ENCODE measurements at places on chromosomes 5 and 9.

- no peak for DNase-seq
These were observed 35.9 kb upstream of the ARSB start for GRCh38 chr5:79020861-79021561.

- no peak for DNase-seq
These were observed 75.2 kb upstream of the MPDZ start for GRCh38 chr9:13354733-13355132.

DNA sequence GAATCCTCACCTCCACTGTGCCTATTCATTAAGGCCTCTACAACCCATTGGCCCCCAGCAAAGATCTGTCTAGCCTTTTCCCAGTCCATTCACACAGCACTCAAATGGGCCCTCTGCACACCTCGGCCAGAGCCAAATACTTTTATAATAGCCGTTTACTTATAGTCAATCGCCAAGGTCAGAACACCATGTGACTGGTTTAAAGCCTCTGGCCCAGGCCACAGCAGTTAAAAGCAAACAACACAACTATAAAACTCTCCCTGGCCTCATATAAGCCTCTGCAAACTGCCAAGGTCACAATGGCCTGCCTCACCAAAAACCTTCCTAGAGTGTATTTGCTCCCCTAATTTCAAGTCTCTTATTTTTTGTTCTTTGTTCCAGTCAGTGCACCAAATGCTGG is 562.6 kb downstream of the CAAP1 start:
- DNase-seq, result no peak

GRCh38 chr9:137975527-137975913 is 97.9 kb downstream of the CACNA1B start:
- DNase-seq, result no peak

DNA sequence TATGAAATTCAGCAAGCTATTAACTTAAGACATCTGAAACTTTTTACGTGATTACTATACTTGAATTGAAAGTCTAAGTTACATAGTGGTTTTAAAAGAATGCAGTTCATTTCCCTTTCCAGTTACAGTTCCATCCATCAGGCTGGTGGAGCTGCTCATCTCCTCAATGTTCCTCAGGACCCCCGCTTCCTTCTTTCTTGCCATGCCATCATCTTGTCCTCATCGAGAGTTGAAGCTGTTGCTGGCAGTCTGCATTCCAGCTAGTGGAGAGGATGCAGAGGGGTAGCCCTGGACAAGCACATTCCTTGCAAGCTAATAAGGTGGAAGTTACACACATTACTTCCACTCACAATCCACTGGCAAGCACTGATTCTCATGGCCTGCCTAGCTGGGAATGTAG is 8.8 kb upstream of the RNF183 start:
- no peak for DNase-seq

- no peak for DNase-seq
These were observed 1202.4 kb upstream of the SEMA6A start for GRCh38 chr5:117776977-117777376.

DNA sequence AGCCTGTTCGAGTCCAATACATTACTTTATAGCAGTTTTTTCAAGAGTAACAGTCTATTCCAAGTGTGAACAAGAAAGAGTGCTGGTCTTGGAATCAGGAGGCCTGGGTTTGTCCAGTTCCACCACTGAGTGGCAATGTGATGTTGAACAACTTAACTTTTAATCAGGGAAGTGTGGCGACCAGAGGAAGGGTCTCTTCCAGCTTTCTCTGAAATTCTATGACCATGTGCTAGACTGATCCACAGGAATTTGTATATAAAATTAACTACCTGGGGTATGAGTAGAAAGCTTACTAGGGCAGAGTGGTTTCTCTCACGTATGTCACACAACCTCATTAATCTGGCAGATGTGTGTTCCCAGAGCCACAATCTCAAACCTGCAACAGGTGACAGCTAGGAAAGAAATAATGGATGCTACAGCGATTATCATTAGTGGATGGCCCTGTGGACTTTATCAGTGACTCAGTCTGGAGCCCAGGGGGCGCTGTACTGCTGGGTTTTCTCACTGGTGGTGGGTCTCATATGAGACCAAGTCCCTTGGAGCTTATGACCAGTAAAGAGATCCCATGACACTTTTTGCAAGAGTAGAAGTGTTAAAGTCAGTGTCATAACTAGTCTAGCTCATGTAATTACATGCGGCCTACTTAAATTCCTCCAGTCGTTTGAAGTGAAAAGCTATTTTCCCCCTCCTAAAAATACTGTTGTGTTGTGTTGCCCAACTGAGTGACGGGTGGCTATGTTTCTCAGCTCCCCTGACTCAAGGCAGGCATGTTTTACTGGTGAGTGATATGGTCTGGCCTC is 116.5 kb downstream of the GDNF start:
- DNase-seq, result no peak

GRCh38 chr5:125411744-125412560 is 665.5 kb upstream of the ZNF608 start:
- no peak for DNase-seq

- DNase-seq, result no peak
These were observed 1.0 kb upstream of the EFNA5 start for GRCh38 chr5:107671742-107672210.

- no peak for DNase-seq
These were observed 235.4 kb upstream of the RIOK2 start for GRCh38 chr5:97418462-97418861.

GRCh38 chr5:172436078-172436878 is 18.0 kb downstream of the SH3PXD2B start:
- no peak for DNase-seq

- DNase-seq, result no peak
These were observed 13.1 kb downstream of the MSANTD3 start for GRCh38 chr9:100440071-100440470.

GRCh38 chr9:113222482-113222841 is 1.1 kb downstream of the SLC31A1 start:
- DNase-seq, result no peak

GRCh38 chr9:105697871-105698270 is 3.5 kb downstream of the TMEM38B start:
- no peak for DNase-seq

GRCh38 chr9:100098046-100098886 is 534 bp downstream of the ERP44 start:
- no peak for DNase-seq

- no peak for DNase-seq
These were observed 238.6 kb downstream of the ENC1 start for GRCh38 chr5:74401946-74402320.

GRCh38 chr5:28450997-28451396 is 1412.6 kb upstream of the CDH9 start:
- DNase-seq, result no peak

- DNase-seq, result no peak
These were observed 97.1 kb downstream of the DTWD2 start for GRCh38 chr5:118891252-118891651.

GRCh38 chr5:171782332-171782966 is 3.2 kb upstream of the SMIM23 start:
- DNase-seq, result no peak

DNA sequence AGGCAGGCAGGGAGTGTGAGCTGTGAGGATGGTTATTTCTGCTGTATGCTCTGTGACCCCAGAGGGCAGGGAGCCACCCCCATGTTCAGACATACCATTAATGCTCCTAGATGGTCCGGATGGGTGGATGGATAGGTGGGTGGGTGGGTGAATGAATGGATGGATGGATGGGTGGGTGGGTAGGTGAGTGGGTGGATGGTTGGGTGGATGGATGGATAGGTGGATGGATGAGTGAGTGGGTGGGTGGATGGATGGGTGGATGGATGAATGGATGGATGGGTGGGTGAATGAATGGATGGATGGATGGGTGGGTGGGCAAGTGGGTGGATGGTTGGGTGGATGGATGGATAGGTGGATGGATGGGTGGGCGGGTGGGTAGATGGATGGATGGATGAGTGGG is 63.4 kb upstream of the BARHL1 start:
- no peak for DNase-seq

GRCh38 chr5:90248640-90249039 is 160.9 kb downstream of the CETN3 start:
- DNase-seq, result no peak

DNA sequence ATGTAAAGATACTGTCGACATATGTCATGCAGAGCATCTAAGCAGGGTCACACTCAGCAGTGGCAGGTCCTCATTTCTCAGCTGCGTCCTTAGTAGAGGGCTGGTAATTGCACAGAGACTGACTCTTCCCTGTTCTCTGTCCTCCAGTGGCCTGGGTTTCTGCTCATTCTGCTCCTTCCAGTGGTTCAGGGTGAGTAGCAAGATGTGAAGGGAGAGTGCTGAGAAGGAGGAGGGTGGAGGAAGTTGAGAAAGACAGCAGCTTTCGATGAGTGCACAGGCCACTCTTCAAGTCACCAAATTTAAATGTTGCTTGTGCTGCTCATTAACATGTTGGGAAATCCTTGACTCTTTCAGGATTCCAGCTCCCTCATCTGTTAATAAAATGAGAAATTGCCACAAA is 203.9 kb downstream of the FBXL7 start:
- no peak for DNase-seq

DNA sequence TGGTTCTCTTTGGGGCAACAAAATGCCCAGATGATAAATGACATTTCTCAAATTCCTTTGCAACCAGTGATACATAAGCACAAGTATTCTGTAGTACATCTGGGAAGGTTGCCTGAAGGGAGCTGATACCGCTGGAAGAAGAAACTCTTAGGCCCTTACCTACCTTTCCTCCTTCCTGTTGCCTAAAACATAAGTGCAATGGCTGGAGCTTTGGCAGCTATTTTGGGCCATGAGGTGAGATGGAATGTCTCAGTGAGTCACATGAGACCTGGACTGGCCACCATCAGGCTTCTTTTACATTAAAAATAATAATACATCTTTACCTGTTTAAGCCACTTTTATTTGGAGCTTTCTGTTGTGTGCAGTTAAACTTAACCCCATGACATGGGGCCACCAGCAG is 11.2 kb upstream of the ADGRD2 start:
- DNase-seq, result no peak

DNA sequence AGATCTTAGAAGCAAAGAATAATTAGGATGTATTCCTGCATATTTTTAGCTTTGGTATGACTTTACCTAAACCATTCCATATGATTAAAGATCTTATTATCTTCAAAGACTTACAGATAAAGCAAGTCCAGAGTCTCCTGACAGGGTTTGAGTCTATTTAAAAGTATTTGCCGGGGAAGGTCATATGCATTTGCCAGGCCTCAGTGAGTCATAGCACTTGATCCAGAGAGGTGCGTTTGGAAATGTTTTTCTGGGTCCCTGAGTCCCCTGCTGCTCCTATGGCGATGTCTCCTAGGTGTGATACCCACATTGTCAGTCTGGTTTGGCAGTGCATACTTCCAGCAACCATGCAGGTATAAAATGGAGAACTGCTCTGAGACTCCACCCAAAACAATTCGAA is 217.0 kb downstream of the FBXL7 start:
- no peak for DNase-seq

- no peak for DNase-seq
These were observed 40.6 kb downstream of the CAMK2A start for GRCh38 chr5:150248946-150249345.

DNA sequence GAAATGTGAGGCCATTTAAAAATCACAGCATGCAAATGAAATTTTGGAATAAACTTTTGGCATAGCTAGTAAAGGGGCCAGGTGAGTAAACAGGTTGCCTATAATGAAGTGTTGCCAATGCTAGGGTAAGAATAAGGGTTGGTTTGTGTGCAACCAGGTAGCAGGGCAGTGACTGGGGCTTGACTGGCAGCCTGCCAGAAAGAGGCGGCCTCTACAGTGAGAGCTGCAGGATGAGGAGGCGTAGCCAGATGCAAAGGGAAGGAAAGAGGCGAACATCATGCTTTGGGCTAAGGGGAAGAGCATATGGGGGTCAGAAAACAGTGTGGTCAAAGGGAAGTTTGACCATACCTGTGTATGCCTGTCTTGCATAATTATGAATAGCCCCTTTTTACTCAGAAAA is 70.6 kb downstream of the MAST4 start:
- no peak for DNase-seq

- no peak for DNase-seq
These were observed 54.4 kb upstream of the RUFY1 start for GRCh38 chr5:179495906-179496455.
